ENCODE measurements at places on chromosomes 12 and 14.
A peak's percentile ranks its signal among the peaks of the same experiment; 100 is the strongest.

DNA sequence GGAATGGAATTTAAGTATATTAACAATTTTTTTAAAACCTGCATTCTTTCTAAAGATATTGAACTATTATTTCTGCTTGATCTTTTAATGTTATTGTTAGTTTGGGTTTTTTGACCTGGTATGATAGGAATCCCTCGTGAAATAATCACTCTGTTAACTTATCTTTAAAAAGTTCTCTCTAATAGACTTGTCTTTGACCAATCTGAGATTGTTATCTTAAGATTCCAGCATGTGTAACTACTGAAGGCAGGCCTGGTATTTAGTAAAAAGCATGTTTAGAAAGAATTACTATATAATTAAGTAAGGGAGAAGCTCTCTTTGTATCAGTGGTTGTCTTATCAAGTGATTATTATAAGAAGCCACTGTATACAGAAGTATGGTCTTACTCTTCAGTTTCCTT is 4.8 kb downstream of the TMTC2 start:
- DNase-seq, result no peak

- no peak for DNase-seq
Observed at GRCh38 chr14:95645389-95645996, 40.7 kb upstream of the TCL1B start.

- DNase-seq, result no peak
Observed at GRCh38 chr12:24933694-24934407, 15.1 kb downstream of the BCAT1 start.

DNA sequence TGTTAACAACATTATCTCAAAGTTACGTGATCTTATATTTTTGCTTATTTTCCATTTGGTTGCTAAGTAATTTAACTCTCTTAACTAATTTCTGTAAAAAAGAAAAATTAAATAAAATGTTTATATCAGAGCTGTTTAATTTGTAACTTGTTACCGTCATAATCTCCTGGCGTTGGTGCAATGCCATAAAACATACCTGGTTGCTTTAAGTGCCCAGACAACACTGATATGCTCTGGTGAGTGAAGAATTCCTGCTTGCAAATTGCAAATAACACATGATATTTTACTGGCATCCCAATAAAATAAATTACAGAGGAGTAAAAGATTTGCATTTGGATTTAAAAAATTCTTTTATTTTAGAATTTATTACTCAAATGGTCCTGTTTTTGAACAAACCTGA is 640.1 kb upstream of the MIS18BP1 start:
- DNase-seq, result no peak

DNA sequence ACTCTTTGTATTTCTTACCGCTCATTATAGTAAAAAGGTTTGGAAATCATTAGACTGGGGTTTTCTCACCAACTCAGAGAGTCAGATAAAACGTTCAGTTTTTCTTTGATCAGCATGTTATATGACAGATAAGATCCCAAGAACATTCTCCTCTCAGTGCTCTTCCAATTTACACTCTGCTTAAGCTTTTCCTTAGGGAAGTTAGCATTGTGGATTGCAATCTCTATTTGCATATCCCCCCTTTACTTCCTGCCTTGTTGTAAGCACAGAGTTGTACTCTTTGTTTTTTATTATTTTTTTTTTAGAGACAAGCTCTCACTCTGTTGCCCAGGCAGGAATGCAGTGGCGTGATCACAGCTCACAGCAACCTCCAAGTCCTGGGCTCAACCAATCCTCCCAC is 11.4 kb upstream of the CFAP54 start:
- no peak for DNase-seq

DNA sequence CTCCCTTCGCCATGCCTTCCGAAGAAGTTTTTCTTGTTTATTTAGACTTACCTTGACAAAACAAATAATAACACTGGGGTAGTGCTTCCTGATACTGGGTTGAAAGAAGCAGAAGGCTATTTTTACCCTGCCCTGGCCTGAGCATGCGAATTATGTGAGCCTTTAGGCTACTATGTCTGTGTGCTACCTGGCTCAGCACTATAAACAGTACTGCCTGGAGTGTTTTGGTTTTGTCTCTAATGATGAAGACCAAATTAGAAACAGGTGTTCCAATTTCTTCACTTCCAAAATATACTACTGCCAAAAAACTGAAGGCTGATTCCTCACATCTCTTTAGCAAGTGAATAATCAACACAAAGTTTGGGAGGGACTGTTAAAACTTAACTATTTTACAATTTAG is 7.6 kb upstream of the OVCH1 start:
- no peak for DNase-seq

DNA sequence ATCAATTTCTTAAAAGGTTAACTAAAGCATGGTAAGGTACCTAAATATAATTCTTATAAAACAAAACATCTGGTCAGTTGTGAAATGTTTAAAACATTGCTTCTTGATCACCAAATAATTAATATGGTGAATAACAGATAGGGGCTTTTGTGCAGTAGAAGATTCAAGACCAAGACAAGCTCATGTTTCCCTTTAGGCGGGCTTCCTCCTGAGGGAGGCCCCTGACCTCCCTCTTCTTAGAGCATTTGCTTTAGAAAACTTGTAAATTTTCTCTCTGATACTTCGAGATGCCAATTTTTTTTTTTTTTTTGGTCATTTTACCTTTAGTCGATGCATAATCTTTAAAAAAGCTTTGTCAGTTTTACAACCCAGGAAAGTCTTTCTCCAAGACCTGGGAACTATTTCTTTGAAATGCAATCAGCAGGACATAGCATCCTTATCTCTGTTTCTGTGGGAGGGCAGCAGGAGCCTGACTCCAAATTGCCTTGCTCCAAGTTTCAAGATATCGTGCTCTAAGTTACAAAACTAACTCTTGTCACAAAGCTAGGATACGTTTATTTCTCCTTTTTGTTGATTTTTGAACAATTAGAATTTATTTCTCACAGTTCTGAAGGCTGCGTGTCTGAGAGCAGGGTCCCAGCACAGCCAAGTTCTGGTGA is 66.6 kb upstream of the BICD1 start:
- DNase-seq, result no peak

DNA sequence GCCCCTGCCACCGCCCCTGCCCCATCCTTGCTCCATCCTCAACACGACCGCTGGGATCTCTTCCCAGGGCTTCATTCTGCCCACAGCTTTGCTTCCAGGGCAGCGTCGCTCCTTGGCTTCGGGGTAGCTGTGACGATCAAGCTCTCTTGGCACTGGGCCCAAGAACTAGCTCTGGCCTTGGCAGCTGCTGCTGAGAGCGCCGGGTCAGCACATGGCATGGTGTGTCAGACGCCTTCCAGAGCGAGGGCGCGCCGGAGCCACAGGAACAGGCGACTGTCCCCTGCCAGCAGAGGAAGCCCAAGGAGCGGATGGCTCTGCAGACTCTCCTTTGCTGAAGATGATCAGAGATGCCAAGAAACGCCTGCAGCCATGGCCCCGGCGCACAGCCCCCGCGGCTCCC is 15.9 kb downstream of the RAB35 start:
- peak; percentile 79 for DNase-seq

- DNase-seq, result no peak
Observed at GRCh38 chr14:75476274-75476995, 45.8 kb upstream of the BATF start.

DNA sequence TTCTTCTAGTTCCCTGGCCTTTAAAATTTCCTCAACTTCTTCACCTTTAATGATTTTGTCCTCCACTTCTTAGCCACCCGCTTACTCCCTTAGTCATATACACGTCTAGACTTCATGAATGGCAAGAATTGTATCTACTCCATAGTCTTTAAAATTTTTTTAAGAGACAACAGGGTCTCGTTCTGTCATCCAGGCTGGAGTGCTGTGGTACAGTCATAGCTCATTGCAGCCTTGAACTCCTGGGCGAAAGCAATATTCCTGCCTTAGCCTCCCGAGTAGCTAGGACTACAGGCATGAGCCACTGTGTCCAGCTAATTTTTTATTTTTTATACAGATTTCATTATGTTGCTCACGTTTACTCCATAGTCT is 47.9 kb downstream of the BBS10 start:
- peak; percentile 36 for DNase-seq

- DNase-seq, result no peak
Observed at GRCh38 chr12:91542067-91542466, 359.4 kb upstream of the DCN start.

DNA sequence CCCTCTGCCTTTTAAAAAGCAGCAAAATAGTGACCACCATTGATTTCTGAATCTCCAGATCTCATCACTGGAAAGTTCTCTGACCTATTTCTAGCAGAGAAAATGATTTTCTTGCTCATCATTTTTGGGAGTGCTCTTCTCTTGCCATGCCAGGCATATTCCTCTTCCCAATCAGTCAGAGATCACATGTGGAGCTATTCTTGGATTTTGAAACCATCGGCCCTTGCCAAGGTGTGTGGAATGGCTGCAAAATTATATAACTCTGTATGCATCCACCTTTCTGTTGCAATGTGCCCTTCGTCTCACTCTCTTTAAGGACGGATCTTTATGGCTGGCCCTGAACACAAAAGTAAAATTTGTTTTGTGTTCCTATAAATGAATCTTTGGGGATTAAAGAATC is 25.5 kb upstream of the LDHB start:
- DNase-seq, result no peak

- no peak for DNase-seq
Observed at GRCh38 chr12:104823985-104824461, 134.1 kb downstream of the SLC41A2 start.

Measured in right atrium auricular region (tissue), 2 donors.